Smooth muscle cell of trachea (primary cell): ENCODE measurements at places on chromosomes 11 and 22. TPM values are rescaled to one million over a fixed set of nuclear protein-coding genes. Genes with fewer than 3 reads are reported as not detected.

Gene CRYBB2
- total RNA-seq, result not detected in 2 replicates

Gene SERPIND1
- total RNA-seq, result 0.17 TPM in 1 of 2 replicates, not detected in the other

Gene CD6
- 0.66 TPM in 1 of 2 replicates, not detected in the other for total RNA-seq

Gene RIBC2
- under 0.01 and 1.2 TPM in 2 replicates for total RNA-seq

Gene FBLN1
- total RNA-seq, result 274 and 726 TPM in 2 replicates

Gene PPM1F
- 38.3 and 48.3 TPM in 2 replicates for total RNA-seq

Gene EXPH5
- total RNA-seq, result 2.3 and 4.7 TPM in 2 replicates

Gene HTR3B
- total RNA-seq, result not detected in 2 replicates

Gene YAP1
- total RNA-seq, result 150 and 268 TPM in 2 replicates

Gene MYEOV
- 2.2 and 8.1 TPM in 2 replicates for total RNA-seq

Gene OR9Q1
- total RNA-seq, result not detected in 2 replicates

Gene CRYBB3
- total RNA-seq, result not detected in 2 replicates

Gene LSP1
- 3.2 and 19.0 TPM in 2 replicates for total RNA-seq

Gene LRRC56
- total RNA-seq, result 0.73 and 1.5 TPM in 2 replicates

Gene NNMT
- total RNA-seq, result 185 and 367 TPM in 2 replicates

Gene AQP11
- total RNA-seq, result 2.0 and 18.7 TPM in 2 replicates

Gene GRAMD4
- total RNA-seq, result 35.2 and 91.1 TPM in 2 replicates

Gene OR51B5
- total RNA-seq, result 0.29 TPM in 1 of 2 replicates, not detected in the other

Gene ENTHD1
- not detected in 2 replicates for total RNA-seq

Gene SCGB1D2
- total RNA-seq, result not detected in 2 replicates

Gene MS4A14
- not detected in 2 replicates for total RNA-seq

Gene ARHGAP20
- 13.8 and 16.0 TPM in 2 replicates for total RNA-seq

Gene SNX32
- 1.2 and 3.1 TPM in 2 replicates for total RNA-seq

Gene IL18BP
- total RNA-seq, result 2.8 and 3.8 TPM in 2 replicates

Gene MMP10
- 0.87 and 0.99 TPM in 2 replicates for total RNA-seq

Gene MPZL2
- total RNA-seq, result 0.73 TPM in 1 of 2 replicates, not detected in the other

Gene OR5B21
- total RNA-seq, result not detected in 2 replicates

Gene BACE1
- 34.6 and 42.2 TPM in 2 replicates for total RNA-seq

Gene MS4A12
- total RNA-seq, result not detected in 2 replicates

Gene MCHR1
- 0.15 and 1.5 TPM in 2 replicates for total RNA-seq

Gene MN1
- total RNA-seq, result 15.7 and 16.0 TPM in 2 replicates

Gene ABTB2
- total RNA-seq, result 4.5 and 9.6 TPM in 2 replicates

Gene OR10D3
- total RNA-seq, result not detected in 2 replicates

Gene TTC36
- 0.15 and 1.3 TPM in 2 replicates for total RNA-seq

Gene CNGA4
- total RNA-seq, result 0.33 TPM in 1 of 2 replicates, not detected in the other

Gene SREBF2
- total RNA-seq, result 60.7 and 83.5 TPM in 2 replicates
